ENCODE measurements at places on chromosomes 5 and 9.

- no peak for DNase-seq
Measured at GRCh38 chr9:95920017-95920416, 44.5 kb downstream of the ERCC6L2 start.

DNA sequence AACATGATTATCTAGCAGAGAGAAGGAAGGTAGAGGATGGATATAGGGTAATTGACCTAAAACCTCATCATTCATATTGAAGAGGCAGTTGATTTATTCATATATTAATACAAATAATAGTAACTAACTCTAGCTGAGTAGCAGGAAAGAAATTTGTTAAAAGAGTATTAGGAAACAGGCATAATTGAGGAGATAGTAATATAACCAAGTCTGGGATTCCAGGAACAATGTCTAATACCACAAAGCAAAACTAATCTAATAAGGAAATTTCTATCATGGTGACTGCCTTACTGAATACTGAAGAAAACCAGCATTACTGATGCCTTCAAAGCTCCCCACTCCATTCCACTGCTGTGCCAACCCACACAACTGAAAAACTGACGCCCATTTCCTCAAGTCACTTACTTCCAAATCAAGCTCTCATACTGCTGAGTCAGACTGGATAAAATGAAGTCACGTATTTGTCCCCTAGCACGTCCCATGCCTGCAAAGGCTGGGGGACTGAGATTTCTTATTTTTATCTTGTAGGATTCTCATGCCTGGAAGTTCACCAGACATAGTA, 153.9 kb downstream of the SMC2 start:
- no peak for DNase-seq

GRCh38 chr5:73419465-73420390, 28.8 kb downstream of the FOXD1 start:
- no peak for DNase-seq

DNA sequence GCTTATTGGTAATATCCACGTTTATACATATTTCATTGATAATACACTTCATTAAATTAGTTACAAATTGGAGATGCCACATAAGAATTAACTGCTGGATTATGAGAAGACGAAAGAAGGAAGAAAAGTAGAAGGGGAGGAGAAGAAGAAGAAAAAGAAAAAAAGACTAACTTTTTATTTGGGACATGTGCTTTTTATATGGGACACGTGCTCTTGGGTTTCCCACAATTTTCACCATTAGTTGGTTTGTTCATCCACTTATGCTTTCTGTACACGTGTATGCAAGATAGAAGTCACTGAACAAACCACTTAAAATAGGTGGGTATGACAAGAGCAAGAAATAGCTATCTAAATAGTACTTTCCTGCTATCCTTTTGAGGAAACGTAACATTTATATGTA, 98.6 kb downstream of the MRPS30 start:
- no peak for DNase-seq

DNA sequence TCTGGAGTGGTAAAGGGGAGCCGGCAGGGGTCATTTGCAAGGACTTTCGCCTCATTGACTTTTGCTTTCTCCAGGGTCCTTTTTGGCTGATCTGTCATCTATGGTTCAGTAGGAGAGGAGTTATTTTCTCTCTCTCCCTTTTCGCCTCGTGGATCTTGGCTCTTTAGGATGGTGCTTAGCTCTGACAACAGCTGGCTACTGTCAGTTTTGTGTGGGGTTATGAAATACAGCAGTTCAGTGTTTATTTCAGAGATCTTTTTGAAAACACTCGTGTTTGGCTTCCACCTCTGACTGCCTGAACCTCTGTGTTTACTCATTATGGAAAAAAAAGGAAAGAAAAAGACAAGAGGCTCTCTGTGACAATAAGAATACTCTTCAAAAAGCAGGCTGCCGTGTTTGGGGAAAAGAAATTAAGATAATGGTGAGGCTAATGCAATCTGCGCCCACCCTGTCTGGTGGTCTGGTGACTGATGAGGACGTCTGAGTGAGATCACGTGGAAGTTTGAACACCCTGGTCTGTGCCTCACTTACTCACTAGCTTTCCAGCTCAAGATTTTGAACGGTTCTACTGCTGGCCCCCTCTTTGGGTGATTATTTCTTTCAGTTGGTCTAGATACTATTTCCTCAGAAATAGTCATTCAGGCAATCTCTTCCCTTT, 567.7 kb downstream of the CAAP1 start:
- peak; percentile 48 for DNase-seq
